ENCODE measurements at places on chromosomes 1 and 21.

GRCh38 chr1:159556931-159557369, 21.1 kb upstream of the OR10J5 start:
- DNase-seq = no peak

GRCh38 chr1:33237579-33237978, 18.7 kb upstream of the ZNF362 start:
- peak; percentile 15 for DNase-seq

GRCh38 chr1:61925591-61926298, 183.5 kb downstream of the PATJ start:
- DNase-seq = no peak

DNA sequence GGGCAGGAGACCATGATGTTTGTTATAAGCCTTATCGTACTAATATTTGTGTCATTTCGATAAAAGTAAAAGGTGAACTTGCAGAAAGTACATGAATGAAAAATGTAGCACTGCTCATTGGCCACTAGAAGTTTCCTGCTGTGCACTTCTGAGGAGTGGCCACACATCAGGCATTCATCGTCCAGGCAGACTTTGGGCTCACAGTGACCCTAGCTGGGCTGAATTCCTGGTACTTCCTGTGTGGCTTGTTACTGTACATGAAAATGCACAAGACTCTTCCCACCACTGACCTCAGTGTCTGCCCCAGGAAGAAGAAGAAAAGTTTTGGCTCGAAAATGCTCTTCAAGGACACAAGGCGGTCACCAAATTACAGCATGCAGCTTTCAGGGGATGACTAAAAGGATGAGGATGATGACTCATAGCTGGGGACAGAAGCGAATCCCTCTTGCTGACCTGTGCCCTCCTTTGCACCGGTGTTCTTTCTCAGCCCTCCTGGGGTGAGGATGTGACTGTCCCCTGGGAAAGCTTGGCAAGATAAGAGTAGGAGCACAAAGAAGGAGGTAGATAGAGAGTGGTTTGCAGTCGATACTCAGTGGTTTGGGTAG, 252.4 kb upstream of the KAZN start:
- no peak for DNase-seq

- no peak for DNase-seq
These were observed 4.9 kb downstream of the RGS1 start for GRCh38 chr1:192580351-192580962.

- no peak for DNase-seq
These were observed 14.6 kb downstream of the SEMA6C start for GRCh38 chr1:151131701-151132334.

DNA sequence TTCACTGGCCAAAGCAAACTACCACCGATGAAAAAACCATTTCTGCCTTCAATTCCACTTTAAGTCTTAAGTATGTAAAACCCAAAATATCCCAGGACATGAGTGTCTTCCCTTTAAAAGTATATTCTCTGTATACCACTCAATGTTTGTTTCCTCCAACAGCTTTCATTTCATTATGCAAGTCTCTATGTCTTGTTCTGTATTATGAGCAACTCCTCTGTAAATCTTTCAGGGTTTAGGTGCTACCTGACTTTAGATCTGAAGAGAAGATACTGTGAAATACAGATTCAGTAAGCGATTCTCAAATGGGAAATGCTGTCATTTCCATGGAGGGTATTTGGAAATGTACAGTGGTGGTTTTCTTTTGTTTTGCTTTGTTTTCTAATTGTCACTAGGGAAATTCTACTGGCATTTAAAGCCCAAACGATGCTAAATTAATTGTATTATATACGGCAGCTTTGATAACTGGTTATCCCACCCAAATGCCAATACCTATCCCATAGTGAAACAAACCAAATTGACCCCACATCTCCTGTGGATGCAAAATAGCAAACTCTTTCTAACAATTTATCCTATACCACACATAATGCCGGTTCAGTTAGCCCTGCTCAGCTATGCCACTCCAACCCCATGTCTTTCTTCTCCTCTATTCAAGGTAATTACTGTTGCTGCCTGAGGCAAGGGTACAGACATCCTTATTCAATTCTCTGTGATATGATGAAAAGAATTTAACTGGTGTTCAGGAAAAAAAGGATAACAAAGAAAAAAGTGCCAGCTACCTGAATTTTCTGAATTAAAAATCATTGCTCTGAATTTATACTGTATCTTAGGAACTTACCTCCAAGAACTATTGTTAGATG, 182.8 kb downstream of the EIF4G3 start:
- no peak for DNase-seq

- DNase-seq = peak; percentile 32
These were observed 25.0 kb downstream of the SLAMF1 start for GRCh38 chr1:160621633-160622413.
